ENCODE measurements at places on chromosomes 1 and 21.

DNA sequence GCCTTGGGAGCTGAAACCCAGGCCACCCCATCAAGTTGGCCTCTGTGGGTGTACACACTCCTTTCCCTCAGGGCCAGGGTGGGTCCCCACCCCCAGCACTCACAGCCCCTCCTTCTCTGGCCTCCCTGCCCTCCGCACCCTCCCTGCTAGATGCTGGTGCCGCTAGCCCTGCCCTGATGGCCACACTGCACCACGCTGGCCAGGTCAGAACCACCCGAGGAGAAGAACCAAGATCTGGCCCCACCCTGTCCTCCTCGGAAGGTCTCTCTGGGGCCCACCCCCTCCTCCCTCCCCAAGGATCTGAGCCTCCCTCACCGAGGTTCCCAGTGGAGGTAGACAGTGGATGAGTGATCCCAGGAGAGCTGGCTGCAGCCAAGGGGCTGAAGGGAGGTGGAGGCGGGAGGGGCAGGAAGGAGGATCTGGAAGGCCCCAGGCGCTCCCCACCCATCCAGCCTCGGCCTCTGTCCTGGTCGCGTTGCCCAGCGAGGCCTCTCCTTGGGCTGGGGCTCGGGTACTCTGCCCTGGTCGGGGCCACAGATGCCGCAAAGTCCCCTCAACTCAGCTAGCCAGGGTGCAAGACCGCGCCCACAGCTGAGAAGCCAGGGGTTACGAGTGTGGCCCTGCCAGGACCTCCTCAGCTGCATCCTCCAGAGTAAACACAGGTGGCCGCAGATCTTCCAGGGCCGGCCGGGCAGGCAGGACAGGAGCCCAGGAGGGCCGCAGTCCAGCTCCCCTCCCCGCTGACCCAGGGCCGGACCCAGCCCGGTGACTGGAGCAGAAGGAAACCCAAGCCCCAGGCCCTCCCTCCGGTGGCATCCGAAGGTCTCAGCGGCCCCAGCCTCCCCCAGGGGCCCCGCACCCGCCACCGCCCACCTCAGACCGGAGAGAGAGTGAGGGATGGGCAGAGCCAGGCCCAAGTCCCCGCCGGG, 5.2 kb downstream of the B3GALT6 start:
- no peak for DNase-seq

DNA sequence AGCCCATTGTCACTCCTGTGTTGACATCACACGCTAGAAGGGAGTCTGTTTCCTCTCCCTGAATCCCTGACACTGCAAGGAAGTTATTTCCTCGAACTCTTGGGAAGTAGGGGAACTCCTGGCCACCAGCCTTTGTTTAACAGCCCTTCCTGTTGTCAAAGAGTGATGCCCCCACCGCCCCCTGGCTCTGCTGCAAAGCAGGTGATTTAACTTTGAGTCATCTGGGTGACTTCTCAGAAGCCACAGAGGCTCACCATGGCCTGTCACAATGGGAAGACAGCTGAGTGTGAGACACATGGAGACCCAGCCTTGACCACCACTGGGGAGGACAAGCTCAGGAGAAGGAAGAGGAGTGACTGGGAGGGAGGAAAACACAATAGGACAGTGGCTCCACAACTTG, 182.8 kb downstream of the PSMG1 start:
- no peak for DNase-seq

DNA sequence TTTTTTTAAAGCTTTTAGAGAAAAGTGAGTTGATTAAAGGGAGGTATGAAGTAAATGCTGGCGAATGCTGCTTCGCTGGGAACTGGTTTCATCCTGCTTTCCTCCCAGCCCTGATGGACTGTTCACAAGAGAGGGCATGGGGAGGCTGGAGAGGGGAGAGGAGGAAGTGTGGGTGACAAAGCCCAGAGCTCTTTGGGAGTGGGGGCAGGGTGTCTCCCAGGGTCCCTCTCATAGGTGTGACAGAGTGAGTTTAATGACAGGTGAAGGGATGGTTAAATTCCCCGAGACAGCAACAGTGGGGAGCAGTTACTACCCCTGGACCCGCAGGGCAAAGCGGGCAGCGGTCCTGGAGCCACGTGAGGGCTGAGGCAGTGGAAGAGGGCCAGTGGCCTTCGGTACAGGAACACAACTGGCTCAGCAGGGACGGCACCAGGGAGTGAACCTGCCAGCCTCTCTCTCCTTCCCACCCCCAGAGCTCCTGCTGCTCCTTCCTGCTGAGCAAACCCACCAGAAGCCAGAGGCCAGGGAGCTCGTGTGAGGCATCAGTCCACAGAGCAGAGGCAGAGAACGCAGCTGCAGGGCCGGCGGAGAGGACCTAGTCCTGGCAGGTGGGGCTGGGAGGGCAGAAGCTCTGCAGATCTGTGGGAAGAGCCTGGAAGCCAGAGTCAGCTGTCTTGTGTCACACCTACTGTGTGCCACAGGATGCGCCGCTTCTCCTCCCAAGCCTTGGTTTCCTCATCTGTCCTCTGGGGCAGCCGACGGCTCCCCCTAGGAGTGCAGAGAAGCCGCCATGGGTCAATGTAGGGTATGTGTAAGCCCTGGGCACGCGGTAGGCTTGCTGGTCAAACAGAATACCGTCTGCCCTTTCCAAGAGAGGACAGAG, 20.9 kb upstream of the LRP8 start:
- DNase-seq: no peak

DNA sequence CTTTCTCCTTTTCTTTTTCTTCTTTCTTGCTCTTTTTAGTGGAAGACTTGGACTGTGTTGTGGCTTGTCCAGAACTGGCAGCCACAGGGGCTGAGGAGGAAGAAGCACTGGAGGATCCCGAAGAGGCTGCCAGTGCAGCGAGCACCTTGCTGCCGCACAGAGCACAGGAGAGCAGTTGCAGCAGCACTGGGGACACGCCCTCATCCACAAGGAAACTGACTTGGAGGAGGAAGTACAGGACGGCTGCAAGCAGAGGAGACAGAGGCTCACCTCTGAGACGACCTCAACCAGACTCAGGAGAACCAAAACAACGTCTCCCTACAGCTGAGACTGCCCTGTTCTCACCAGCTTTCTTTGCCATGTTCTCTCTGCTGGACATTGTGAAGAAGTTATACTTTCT, 88.9 kb downstream of the UBR4 start:
- DNase-seq: no peak

Measured in CD4-positive, alpha-beta T cell treated with Interleukin-12 subunit alpha and Interleukin-12 subunit beta, for 1 hour (primary cell).